ENCODE measurements at places on chromosomes 1 and 21.

GRCh38 chr1:79363430-79363829 lies 356.9 kb upstream of the ADGRL4 start:
- DNase-seq, result no peak

- DNase-seq, result no peak
Measured at GRCh38 chr1:179042087-179042486, 16.4 kb downstream of the FAM20B start.

- no peak for DNase-seq
Measured at GRCh38 chr21:15015622-15016471, 49.0 kb downstream of the NRIP1 start.

DNA sequence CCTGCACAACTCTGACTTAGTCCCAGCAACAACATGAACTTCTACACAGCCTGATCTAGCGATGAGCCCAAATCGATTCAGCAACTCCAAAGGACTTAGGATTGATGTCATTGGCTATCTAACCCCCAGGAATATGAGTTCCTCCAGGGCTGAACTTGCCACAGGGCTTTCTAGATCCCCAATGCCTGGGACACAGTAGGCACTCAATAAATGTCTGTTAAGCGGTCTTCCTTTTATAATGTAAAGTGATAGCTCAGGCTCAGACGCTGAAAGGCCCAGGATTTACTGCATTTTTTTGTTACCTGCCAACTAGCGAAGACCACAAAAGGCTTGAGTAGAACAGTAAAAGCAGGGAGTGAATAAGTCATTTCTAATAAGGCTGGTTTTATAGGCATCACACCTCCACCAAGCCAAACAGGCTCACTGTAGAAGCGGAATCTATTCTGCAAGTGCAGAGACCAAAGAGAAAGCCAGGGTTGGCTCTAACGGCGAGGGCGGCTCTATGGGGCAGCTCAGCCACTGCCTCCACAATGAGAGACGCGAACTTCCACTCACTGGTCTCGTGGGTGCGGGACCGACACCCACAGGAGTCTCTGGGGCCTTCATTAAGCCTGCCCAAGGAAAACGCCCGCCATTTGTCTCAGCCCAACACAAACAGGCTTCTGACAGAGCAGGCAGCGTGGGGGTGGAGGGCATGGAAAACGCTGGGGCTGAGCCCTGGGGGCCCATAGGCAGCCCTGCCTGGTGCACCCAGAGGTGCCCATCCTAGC lies 52.0 kb downstream of the HLCS start:
- no peak for DNase-seq

GRCh38 chr21:19218163-19218562 lies 814.6 kb upstream of the TMPRSS15 start:
- DNase-seq, result no peak

DNA sequence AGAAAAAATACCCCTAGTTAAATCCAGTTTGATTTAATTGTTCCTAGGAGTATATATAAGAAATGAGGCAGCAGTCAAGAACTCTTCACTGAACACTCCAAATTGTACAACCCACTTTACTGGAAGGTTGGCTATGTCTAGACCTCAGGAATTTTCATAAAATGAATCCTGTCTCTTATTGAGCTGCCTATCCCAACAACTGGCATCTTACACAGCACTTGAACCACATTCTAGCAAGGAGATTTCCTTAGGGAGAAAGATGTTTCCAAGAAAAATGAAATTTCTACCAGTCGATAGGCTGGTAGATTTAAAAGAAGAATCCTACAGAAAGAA lies 16.3 kb downstream of the RNF19B start:
- DNase-seq, result no peak

DNA sequence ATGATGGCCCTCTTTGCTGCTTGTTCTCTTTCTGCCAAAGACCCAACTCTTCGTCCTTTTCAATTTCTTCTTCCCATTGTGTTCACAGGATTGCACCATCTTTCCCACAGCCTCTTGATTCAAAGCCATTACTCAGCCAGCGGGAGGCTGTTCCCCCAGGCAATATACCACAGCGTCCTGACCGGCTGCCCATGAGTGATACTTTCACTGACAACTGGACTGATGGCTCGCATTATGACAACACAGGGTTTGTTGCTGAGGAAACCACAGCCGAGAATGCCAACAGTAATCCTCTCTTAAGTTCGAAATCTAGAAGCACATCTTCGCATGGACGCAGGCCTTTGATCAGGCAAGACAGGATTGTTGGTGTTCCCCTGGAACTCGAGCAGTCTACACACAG lies 167.4 kb downstream of the LRRC40 start:
- no peak for DNase-seq

DNA sequence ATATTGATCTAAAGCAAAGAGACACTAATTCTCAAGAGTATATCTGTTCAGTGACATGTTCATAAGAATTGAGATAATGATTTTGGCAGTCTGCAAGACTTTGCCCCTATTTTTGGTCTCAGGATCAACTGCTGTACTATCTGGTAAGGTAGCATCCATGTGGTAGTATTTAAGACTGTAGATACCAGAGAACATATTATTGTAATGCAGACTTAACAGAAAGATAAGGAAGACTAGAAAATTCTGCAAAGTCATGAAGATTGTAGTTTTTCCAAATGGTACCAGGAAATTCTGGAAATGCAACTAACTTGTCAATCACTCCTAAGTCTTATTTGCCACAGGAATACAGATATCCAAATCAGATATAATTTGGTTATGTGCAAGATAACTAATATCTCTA lies 35.1 kb downstream of the RNF2 start:
- DNase-seq, result no peak

- DNase-seq, result peak; percentile 97
Measured at GRCh38 chr1:40691538-40692428, at the start of gene NFYC. Gene NFYC, plus strand, starts transcription at chr1:40691704. Its CDS starts 47,140 bp downstream, at chr1:40738844.

DNA sequence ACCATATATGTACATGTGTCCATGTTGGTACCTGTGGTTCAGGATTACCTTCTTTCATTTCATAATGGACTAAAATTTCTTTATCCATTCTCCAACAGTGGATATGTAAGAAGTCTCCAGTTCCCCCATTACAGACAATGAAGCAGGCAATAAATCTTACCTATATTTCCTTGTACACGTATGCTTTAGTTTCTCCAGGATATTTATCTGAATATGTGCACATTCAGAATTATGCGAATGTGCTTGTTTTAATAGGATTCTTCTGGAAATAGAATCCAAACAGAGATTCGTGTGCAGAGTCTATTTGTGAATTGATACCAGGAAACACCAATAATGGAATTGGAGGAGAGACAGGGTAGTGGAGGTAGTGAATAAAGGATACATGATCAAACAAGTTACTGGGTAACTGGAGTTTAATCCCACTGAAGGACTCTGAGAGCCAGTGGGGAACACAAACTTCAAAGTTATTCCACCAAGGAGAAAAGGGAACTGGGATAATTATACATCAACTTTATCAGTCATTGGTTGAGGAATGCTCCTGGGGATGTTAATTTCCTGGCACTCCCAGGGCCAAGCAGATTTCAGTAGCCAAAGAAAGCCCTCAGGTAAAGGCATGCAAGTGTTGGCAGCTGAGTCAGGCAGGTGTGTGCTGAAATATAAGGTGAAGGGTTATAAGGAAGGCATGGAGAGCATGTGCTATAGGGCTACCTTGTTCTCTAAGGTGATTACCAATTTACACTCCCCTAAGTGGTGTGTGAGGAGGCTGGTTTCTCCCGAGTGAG lies 374.9 kb upstream of the PBX1 start:
- no peak for DNase-seq
